Dermis blood vessel endothelial cell (primary cell): ENCODE measurements at places on chromosomes 1 and 21.

GRCh38 chr1:169784102-169784501 is 10.6 kb downstream of the METTL18 start:
- DNase-seq: peak; percentile 40

GRCh38 chr1:183164340-183164739 is 21.7 kb upstream of the LAMC2 start:
- DNase-seq: peak; percentile 86

- no peak for DNase-seq
These were observed 19.0 kb downstream of the BTG2 start for GRCh38 chr1:203324105-203325025.

- no peak for DNase-seq
These were observed 38.7 kb downstream of the COL18A1 start for GRCh38 chr21:45443595-45444181.

- DNase-seq: no peak
These were observed 52.5 kb downstream of the DISP1 start for GRCh38 chr1:222867316-222867715.

DNA sequence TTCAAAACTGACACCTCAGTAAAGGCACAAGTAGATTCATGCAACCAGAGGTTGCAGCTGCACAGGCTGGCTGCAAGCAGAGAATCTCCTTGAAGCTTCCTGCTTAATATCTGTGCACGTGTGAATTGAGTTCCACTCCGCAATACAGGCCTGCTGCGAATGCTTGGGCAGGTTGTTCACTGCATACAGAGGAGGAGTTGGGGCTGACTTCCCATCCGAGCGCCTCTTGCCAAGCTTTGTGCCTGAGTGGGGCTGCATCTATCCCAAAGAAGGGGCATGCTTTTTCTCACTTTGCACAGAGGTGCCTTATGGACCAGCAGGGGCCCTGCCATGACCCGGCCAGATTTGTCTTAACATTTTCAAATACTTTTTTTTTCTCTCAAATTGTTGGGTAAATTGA is 17.9 kb upstream of the PADI1 start:
- no peak for DNase-seq

DNA sequence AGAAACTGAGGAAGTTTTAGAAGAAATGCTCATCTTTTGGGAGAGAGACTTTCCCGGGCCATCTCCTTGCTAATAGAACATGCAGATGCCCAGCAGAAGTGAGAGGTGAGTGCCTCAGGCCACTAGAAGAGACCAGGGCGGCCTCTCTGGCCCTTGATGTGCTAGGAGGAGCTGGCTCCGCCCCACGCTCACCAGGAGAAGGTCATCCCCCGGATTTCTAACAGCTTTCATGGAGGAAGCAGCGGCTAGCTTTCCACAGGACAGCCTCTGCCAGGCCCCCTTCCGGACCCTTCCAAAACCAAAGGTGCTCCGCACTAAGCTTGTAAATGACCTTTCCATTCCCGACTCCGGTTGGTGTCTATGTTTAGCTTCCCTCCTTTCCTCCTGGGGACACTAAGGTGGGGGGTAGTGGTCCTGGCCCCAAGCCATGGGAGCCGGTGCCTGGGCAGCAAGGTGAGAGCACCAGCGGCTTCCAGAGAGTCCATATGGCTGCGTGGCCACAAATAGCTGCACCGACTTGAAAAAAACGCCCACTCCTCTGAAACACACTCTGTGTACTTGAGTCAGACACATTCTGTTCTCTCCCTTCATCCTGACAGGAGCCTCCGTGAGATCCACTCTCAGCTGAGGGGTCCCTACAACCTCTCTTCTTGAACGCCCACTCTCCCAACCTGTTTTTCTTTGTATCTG is 249.9 kb downstream of the TNR start:
- no peak for DNase-seq
